Sigmoid colon (tissue), 7 donors: ENCODE measurements at places on chromosomes 2 and 18. TPM values are rescaled to one million over a fixed set of nuclear protein-coding genes. Genes with fewer than 3 reads are reported as not detected.

Gene RAB31
- 66.8 TPM for total RNA-seq

Gene LAMA1
- 0.27 TPM for total RNA-seq

DNA sequence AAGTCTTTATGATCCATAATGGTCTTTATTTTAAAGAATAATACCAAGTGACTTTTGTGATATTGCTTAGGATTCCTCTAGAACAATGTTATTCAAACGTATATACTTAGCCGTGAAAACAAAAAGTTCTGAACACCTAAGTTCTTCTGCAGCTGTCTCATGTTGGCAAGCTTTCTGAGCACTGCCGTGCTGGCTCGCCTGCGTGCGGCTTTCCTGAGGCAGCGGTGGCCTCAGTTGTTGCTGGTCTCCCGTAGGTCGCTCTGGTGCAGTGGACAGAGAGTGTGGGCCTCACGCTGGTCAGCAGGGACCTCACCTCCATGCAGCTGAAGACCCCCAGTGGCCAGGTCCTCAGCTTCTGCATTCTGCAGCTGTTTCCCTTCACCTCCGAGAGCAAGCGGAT, 66.8 kb upstream of the NFATC1 start:
- no peak for DNase-seq

GRCh38 chr2:17162713-17163112, 355.5 kb downstream of the RAD51AP2 start:
- DNase-seq, result no peak

DNA sequence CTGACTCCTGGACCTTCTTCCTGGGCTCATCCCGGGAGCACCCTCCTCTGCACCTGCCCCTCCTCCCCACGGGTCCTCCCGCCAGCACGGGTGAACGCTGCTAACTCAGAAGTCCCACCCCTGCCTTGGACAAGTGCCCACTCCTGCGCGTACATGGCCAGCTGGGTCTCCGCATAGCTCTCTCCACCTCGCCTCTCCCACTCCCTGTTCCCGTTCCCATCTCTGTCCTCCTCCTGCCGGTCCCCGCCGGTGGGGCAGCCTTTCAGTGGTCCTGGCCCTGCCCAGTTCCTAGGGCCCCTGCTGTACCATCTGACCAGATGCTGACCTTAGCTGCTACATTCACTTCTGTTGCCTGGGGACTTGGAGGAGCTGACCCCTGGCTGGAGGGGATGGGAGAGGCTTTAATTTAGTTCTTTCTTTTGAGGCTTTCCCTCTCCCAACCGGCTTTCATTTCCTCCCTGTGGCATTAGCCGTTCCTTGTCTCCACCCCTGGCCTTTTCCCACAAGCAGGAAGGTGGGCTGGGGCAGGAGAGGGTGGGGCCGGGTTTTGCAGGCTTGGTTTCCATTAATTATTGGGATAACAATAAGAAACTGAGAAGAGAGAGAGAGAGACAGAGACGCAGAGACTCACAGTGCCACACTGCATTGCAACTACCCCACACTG, 136.1 kb downstream of the SH3BP4 start:
- DNase-seq, result peak; percentile 79

Gene PLA2R1
- total RNA-seq, result 19.7 TPM

Gene FBXO48
- 1.1 TPM for total RNA-seq
